ENCODE measurements at places on chromosomes 6 and 20.

GRCh38 chr6:2770171-2770570 lies 5.0 kb downstream of the WRNIP1 start:
- no peak for DNase-seq

DNA sequence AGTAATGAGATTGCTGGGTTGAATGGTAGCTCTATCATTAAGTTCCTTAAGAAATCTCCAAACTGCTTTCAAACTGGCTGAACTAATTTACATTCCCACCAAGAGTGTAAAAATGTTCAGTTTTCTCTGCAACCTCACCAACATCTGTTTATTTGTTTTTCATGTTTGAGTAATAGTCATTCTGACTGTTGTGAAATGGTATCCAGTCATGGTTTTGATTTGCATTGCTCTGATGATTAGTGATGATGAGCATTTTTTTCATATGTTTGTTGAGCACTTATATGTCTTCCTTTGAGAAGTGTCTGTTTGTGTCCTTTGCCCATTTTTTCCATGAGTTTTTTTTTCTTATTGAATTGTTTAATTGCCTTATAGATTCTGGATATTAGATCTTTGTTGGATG lies 24.9 kb downstream of the DEFB125 start:
- no peak for DNase-seq

DNA sequence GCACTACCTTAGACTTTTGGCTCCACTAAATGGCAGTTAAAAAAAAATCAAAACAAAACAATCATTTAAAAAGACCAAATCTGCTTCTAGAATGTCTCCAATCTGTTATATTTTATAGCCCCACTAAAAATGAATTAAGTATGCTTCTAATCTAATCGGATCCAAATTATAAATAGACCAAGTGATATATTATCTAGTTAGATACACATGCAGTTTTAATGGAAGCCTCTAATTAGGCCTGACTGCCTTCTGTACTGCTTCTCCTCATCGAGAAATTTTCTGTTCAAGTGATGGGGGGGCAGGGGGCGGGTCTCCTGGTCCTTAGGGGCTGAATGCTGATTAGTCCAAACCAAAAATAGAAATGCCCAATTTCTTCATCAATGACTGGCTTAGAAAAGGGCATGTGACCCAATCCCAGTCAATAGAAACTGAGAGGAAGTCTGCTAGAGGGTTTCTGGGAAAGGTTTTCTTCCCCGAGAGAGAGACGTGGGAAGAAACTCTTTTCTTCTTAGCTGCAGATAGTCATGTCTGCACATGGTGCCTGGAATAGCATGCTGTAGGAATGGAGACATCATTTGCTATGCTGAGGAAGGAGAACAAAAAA lies 6.9 kb downstream of the SESN1 start:
- DNase-seq: no peak

DNA sequence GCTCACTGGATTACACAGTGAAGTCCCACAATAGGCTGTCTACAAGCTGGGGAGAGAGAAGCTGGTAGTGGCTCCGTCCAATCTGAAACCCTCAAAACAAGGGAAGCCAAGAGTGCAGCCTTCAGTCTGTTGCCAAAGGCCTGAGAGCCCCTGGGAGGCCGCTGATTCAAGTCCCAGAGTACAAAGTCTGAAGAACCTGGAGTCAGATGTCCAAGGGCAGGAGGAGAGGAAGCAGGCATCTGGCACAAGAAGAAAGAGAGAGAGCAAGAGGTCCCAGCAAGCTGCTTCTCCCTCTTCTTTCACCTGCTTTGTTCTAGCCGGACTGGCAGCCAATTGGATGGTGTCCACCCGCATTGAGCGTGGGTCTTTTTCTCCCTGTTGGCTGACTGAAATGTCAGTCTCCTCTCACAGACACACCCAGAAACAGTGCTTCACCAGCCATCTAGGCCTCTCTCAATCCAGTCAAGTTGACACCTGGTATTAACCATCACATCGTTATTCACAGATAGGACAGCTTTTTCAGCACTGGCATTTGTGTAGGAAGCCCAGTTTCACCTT lies 51.2 kb downstream of the CRYBG1 start:
- DNase-seq: no peak

DNA sequence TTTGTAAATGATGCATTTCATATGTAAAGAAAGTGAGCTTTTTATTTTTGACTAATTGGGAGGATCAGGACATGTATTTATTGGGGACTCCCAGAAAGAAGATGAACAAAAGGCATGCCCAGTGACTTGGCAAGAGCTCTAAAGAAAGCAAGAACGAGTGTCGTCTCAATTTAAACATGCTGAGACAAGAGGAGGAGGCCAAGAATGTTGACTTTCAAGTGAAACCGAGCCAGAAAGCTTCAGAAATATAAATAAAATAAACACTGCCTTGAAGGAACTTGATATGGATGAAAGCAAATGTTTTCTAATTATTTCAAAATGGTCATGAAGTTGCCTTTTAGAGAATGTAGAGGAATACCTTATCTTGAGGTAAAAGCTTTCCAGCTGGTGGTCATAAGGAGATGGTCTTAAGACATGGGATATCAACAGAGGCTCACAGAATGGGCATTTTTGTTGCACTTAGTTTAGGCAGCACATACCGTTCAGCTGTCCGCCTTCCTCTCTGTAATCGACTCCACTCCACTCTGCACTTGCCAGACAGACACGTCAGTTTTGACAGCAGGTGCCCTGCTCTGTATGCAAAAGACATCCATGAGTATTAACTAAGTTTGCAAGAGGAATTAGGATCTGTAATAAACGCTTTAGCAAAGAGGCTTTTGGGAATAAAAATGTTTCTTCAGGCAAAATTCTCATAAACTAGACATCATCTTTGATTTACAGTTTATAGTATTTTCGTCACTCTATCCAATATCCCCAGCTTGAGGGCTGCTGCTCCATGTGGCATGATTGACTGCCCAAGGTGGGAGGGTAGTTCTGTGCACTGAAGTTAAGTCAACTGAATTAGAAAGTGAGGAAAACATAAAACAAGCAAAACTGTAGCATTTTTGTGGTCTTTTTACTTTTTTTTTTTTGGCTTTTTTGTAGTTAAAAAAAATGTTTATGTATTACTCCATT lies 613.1 kb downstream of the PKHD1 start:
- no peak for DNase-seq

- no peak for DNase-seq
These were observed 65.5 kb downstream of the WASF1 start for GRCh38 chr6:110114004-110114403.

DNA sequence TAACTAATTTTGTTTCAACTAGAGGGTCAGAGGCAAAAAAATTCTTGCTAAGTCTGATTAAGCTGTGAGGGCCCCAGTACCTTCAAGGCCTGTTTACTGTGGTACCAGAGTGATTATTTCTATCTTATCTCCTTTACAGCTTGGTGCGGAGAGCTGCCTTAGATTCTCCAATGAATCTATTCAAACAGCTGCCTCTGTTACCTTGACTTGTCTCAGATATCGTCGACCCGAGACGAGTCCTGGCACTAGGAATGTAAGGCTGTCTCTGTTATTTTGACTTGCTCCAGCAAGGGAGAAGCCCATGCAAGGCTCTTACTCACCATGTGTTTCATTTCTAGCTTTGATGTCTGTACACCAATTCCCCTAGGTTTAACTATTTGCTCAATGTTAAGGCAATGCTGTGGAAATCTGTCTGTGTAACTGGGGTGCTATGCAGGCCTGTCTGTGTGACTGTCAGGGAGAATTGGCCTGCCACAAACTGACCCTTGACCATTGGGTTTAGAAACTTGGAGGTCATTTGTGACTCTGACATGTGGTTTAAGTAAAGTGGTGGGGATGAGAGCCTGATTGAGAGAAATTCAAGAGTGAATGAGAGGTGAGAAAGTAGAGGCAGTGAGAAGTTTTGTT lies 10.4 kb upstream of the FKBPL start:
- DNase-seq: no peak

- DNase-seq: no peak
These were observed 11.0 kb downstream of the TBPL1 start for GRCh38 chr6:133964052-133964451.

GRCh38 chr6:36265744-36266143 lies 4.1 kb upstream of the PNPLA1 start:
- DNase-seq: no peak

DNA sequence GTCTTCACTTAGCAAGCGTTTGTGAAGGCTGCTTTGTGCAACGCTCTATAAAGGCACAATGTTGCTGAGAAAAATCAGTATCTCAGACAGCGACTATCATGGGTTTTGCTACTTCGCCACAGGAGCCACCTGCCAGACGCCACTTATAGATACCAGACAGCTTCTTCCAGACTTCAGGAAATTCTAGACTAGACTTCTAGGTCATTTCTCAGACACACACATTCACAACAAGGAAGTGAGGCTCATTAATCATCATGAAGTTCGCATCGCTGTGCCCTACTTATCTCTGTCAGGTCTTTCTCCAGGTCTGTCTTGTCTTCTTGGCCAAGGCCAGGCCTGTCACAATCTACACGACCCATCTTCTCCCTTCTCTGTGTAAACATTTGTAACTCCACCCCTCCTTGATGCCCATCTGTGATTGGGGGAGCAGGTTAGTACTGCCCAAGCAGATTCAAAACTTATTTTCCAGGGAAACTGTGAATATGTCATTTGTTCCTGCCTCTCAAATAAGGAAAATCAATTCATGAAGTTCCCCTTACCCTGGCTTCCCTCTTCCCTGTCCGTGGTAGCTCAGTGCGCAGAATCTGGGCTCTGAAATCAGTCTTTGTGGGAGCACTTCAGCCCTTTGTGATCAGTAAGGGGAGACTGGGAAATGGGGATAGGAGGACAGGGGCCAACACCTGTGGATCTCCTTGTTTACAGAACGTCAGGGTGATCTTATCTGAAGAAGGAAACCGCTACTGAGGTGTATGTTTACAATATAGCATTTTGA lies 115.5 kb downstream of the TNFAIP3 start:
- DNase-seq: peak; percentile 85

- no peak for DNase-seq
These were observed 117.8 kb downstream of the SLC23A2 start for GRCh38 chr20:4883546-4883945.

DNA sequence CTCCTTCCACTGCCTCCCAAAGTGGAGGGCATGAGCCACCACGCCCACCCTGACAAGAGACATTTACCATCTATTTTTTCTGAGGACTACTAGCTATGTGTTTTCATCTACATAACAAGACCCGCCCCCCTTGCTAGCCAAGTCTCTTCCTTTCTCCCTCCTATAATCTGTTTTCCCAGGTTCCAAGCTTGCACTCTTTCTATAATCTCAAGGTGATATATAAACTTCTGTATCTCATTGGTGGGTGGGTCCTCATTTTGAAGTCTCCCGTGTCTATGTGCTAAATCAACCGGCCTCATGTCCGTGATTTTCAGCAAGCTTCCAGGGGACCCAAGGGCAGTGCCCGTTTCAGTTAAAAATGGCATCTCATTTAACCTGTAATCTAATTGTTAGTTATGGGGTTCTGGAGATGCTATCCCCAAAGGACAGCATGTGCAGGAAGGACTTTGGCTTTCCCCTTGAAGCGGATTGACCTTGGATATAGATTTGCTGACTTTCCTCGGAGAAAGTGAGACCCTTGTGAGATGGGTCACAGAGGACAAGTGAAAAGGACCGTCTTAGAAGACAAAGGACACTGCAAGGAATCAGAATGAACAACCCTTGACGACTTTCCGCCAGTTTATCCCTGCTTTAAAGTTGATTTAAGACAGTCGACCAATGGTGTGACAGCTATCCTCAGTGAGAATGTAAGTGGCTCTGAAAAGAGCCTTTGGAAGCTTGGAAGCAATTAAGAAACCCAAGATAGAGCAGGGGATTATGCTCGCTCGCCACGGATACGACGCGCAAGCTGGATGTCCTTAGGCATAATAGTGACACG lies 22.4 kb downstream of the OR2B2 start:
- DNase-seq: no peak

- DNase-seq: no peak
These were observed 75.8 kb upstream of the MRPS10 start for GRCh38 chr6:42293386-42293977.

DNA sequence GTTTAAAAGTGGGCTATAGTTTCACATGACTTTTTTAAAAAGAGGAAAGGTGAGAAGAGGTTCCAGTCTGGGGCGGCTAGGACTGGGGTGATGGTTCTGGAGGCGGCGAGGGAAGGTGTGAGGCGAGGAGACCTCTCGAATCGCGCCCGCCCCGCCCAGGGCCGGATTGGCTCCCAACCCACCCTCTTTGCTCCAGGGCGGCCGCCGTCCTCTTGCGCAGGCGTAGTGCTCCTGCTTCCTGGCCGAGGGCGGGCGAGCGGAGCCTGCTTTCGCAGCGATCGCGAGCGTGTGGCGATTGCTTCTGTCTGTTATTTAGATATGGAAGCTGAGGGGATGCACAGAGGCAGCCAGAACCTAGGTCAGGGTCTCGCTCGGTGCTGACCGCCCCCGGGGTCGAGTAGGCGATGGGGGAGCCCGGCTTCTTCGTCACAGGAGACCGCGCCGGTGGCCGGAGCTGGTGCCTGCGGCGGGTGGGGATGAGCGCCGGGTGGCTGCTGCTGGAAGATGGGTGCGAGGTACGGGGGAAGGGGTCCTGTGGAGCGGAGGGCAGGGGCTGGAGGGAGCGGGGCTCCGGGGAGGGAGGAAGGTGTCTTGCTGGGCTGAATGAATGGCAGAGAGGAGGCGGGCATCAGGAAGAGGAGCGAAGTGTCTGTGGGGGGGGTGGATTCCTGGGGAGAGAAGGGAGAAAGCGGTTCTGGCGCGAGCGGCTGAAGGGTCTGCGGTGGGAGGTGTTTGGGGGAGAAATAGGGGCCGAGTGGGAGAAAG lies at the start of gene RNF8:
TSS of gene RNF8 (plus strand) at position 223 of the 765 bp plus-strand sequence. CDS start at position 405, 182 bp downstream.
- DNase-seq: peak; percentile 95

DNA sequence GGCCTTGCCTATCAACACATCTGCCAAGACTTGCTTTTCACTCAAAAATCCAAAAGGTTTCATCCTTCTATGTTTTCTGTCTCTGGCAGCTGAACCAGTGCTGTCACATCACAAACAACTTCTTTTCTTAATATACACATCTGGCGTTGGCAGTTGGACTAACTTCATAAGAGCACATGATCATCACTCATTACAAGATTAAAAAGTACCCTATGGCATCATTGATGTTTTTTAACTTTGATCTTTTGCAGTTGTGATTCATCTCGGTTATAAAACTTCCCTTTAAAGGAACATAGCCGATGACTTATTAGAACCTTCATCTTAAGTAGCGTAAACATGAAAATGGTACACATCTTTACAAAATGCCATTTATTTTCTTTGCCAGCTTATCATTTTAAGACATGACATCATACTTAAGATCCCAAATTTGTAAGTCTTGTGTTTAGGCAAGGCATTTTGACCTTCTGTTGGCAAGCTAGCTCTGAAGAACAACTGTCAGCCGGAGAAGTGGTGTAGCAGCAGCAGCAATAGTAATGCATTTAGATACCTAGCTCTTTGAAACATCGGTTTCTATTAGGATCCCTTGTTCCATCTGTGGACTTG lies 64.2 kb upstream of the SUPT3H start:
- no peak for DNase-seq

GRCh38 chr6:37109714-37110499 lies 60.0 kb upstream of the PIM1 start:
- DNase-seq: peak; percentile 66
